Natural killer cell treated with Interleukin-12 subunit alpha and Interleukin-12 subunit beta and Interleukin-15 and Interleukin-18, amount 100 ng/mL, for 72 hours (primary cell): ENCODE measurements at places on chromosomes 1 and 21.

DNA sequence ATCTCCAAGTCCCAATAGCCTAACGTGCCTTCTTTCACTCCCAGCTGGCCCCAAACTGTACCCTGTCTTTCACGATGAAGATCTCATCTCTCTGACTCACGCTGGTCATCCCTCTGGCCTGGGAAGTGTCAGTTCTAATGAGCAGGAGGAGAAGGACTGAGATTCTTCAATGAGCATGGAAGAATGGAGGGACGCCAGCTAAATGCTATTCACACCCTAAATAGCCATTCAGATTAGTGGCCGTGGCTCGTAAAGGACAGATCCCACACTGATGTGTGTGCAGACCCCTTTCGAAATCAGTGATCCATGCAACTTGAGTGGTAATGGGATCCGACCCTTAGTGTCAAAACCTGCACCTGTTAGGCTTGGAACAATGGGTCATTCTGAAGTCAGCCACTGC is 75.9 kb upstream of the SMYD2 start:
- no peak for DNase-seq

DNA sequence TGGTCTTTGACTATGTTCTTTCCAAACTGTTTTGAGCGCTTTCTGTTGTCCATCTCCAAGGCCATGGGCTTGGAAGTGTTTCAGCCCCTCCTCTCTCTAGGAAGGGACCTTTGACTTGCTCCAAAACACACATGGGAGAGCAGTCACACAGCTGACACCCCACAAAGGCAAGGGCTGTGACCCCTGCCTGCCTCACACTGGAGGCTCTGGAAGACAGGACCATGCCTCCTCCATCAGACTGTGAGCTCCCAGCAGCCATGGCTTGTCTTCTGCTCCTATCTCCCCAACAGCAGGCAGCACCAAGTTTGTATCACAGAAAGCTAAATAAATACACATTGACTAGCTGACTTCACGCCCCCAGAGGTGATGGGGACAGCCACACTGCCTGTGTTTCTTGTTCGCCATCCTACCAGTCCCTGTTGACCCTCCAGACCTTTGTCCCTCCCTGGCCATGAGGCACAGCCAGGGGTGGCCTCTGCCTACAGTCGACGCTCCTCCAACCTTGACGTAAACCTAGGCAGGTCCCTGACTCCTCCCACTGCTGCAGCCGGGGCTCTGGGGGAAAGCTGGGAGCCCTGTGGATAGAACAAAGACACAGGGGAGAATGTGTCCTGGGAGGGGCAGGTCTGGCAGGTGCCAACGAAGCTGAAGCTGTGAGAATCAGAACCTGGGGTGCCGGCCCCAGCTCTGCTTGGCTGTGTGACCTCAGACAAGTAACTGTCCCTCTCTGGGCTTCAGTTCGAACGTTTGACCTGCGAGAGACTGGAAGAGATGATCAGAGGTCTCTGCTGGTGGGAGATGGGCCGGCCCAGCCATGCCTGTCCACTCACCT is 4.8 kb downstream of the PLA2G2F start:
- no peak for DNase-seq

DNA sequence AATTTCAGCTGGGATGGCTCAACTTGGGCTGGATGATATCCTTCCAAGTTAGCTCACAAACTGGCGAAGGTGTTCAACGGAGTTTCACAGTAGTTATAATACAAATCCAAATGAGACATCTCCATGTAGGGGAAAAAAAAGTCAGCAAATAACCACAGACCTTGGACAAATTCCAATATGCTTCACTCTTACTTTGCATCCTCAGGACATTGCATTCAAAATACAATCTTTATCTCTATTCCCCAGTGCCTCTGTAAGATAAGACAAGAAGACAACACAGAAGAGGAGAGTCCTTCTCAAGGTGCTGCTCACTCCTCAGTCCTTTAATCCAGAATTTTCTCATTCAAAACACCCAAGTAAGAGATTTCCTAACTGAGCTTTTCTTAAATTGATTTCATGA is 1797.7 kb downstream of the MRPL39 start:
- DNase-seq = no peak

GRCh38 chr1:44714944-44715571 is 15.9 kb downstream of the RNU5D-1 start:
- no peak for DNase-seq

GRCh38 chr1:239952348-239953308 is 139.1 kb upstream of the FMN2 start:
- DNase-seq = no peak

DNA sequence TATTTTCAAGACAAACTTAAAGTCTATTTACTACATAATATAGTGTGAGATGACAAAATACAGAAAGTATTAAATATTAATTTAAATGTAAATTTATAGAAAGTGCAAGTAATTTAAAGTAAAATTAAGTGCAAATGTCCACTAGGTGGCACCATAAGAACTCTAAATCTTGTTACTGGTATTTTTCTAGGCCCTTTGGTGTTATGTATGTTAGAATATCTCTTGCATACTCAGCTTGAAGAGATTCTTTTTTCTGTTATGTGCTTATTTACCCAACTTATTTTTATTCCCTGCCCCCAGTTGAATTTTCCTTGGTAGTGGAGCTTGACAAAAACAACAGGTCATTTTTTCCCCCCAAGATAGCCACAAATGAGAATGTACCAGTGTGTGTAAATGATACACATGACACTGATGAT is 71.5 kb downstream of the RPS6KC1 start:
- DNase-seq = no peak

- DNase-seq = peak; percentile 71
These were observed 3.0 kb upstream of the RGS2 start for GRCh38 chr1:192805832-192806323.

GRCh38 chr1:45325851-45326506 is 716 bp upstream of the HPDL start:
- no peak for DNase-seq

DNA sequence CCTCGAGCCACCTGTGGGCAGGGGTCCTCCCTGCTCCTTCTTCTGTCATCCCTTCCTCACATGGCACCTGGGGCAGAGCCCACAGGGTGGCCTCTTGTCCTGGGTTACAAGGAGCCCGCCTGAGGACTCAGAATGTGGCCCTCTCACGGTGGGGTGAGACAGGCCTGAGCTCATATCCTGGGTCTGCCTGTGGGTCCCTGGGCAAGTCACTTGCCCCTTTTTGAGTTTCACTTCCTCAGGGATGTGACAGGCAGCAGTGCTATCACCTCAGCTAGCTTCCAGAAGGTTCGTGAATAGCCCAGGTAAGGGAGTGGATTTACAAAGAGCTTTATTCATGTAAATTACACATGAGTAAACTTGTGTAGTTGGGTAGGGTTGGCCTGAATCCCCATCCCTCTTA is 33.5 kb downstream of the HTR6 start:
- DNase-seq = no peak

- no peak for DNase-seq
These were observed 35.8 kb downstream of the FMO3 start for GRCh38 chr1:171126504-171126903.

DNA sequence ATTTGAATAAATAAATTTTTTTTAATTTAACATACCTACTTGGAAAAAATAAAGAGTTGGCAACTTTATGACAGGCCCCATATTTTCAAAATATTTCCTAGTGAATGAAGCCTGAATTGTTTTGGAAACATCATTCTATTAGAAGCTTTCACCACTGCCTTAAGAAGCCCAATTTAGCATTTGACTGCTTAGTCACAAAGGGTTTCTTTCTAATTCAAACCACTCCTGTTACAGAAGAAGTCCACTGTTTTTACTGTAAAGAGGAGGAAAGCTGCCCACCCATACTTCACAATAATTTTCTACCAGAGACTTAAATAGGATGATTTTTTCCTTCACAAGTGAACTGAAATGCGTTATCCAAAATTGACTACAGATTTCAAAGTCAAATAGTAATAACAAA is 534.6 kb upstream of the PTBP2 start:
- no peak for DNase-seq

GRCh38 chr1:101194746-101195145 is 42.1 kb upstream of the S1PR1 start:
- no peak for DNase-seq

DNA sequence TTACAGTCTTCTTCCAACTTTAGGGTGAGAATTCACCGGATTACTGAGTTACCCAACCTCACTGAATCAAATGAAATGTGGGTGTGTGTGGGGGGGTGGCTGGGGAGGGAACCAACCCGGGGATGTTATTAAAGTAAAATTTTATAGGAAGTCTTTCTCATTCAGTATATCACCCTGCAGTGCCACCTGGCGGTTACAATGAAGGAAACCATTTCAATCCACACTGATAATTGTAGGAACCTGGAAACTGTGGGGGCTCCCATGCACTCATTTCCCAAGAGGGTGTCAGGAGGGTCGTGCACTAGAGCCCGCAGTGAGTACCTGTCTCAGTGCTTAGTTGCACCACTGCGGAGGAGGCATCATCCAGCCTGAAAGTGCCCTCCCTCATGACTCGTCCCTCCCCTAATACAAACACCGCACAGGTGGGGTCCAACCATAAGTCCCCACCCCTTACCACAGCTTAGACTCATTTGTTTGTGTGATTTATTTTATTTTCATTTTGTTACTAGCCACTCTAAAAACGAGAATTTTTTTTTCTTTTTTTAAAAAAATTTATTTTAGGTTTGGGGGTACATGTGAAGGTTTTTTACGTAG is 29.1 kb upstream of the IGSF5 start:
- no peak for DNase-seq

GRCh38 chr1:53525595-53525994 is 66.4 kb downstream of the DMRTB1 start:
- DNase-seq = no peak

GRCh38 chr1:90964444-90965035 is 57.3 kb downstream of the ZNF644 start:
- no peak for DNase-seq

GRCh38 chr1:91022518-91022929 is 689 bp upstream of the ZNF644 start:
- no peak for DNase-seq

DNA sequence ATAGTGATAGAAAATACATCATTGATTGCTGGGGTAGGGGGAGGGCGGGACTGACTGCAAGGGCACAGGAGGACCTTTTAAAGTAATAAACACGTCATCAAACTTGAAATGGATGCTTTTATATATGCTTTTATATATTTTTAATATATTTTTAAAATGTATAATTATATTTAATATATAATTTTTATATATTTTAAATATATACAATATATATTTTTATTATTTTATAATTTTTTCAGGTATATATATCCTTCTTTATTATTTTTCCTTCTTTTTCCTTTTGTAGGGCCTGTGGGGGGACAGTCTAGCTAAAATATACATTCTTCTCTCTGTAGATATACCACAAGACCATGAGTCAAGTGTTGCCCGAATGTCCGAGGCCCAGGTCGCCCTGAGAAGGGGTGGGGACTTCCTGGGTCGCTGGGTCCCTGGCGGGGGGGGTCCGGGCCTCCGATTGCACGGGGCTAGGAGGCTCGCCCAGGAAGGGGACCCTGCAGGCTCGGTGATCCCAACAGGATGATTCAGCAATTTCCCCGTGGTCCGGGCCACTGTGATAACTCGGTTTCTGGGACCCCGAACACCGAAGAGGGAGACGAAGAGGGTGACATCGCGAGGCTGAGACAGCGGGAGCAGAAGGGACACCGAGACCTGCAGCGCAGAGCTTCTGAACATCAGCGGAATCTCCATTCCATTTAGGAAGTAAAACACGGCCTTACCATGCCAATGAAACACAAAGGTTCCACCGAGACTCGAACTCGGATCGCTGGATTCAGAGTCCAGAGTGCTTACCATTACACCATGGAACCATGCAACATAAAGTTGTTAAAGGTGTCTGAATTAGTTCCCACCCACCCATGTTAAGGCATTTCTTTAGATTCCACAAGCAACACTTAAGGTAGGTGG is 112.5 kb upstream of the NBPF11 start:
- DNase-seq = no peak

DNA sequence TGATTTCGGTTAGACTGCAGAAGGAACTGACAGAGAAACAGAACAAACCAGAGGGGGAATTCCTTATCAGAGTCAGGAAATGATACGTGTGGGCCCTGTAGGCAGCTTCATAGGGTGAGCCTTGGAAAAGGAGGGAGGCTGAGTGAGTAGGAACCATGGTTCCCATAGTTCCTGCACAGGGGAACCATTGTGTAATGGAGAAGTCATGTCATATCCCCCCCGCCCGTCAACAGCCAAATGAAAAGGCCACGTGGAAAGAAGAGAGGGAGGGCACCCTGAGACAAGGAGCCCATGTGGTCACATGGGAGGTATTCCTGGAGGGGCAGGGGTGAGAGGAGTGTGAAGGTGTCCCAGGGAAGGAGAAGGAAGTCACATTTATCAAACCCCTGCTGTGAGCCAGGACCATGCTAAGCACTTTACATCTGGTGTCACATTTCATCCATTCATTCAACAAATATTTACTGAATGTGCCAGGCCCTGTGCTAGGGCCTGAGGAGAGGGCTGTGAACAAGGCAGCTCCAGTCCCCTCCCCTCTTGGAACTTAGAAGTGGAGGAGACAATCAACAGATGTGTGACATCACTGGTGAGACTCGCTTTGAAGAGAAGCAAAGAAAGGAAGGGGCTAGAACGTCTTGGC is 15.7 kb upstream of the FGR start:
- DNase-seq = peak; percentile 42

DNA sequence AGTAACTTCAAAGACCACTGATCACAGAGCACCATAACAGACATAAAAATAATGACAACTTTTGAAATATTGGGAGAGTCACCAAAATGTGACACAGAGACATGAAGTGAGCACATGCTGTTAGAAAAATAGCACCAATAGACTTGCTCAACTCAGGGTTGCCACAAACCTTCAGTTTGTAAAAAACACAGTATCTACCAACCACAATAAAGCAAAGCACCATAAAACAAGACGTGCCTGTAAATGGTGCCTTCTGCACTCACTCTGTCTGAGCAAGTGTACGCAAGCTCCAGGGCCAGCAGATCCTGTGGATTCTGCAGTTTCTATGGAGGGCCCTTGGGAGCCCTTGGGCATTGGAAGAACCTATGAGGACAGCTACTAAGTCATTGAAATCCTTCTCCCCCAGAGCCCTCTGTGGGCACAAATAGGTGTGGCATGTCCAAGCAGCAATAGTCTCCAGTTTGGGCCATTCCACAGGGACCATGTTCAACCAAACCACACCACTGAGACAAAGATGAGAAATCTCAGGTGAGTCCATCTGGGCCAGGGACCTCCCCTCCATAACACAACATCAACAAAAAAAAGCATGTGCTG is 116.9 kb upstream of the RAB4A start:
- no peak for DNase-seq

GRCh38 chr1:173920861-173921260 is 3.7 kb upstream of the SERPINC1 start:
- DNase-seq = no peak

DNA sequence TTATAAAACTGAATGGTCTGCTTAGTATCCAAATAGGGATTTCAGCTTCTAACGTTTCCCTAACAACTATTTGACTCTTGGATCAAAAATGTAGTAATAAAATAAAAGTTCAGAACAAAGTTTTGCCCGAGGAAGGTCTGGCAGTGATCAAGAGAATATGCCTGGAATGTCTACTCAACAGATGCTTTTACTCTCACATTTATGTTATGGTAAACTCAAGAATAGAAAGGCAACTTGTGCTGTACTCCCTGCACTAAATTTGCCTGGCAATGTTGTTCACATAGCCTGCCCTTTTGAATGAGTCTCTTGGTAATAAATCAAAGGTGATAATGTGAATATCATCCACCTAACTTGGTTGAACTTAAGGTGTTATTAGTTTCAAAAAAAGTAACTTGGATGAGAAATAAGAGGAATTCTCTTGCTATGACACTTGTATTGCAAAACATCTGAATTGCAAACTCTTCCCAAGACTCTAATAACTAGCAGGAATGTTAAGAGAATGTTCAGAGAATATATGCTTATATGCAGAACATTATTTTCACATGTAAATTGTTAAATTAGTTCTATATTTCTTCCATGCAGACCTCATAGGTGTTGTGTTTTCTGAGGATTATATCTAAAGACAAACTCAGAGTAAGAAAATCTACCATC is 215.8 kb downstream of the COL24A1 start:
- no peak for DNase-seq
